Osteoblast (primary cell): ENCODE measurements at places on chromosomes 2 and 18. TPM values are rescaled to one million over a fixed set of nuclear protein-coding genes. Genes with fewer than 3 reads are reported as not detected.
A peak's percentile ranks its signal among the peaks of the same experiment; 100 is the strongest.

BOLL gene
- not detected in 2 replicates for total RNA-seq

UGT1A10 gene
- total RNA-seq = not detected in 2 replicates

PLEK gene
- 0.36 TPM in 1 of 2 replicates, not detected in the other for total RNA-seq

DNA sequence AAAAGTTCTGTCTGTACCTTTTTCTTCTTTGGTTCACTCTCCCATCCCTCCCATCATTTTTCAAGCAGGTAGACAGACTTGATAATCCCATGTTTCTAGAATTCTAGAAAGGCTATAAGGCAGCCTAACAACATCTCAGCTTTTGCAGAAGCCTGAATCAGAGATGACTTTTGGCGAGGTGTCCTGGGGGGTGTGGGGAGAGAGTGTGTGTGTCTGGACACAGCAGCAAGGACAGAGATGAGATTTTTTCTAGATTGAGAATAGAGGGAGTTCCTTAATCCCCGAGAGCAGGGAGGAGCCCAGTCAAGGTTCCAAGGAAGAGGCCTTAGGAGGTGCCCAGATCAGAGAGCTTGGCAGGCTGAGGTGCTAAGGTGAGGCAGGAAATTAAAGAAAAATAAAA is 22.0 kb upstream of the LAPTM4A start:
- no peak overlapping the region for H3K4me3 ChIP-seq
- no peaks in the 10 kb centered on the region for H3K27me3 ChIP-seq
- no peak for DNase-seq
- H3K27ac ChIP-seq = no peak overlapping the region
- H3K4me1 ChIP-seq = peaks cover 21% of the 10 kb centered on the region
- no peaks in the 10 kb centered on the region for H3K36me3 ChIP-seq

DNA sequence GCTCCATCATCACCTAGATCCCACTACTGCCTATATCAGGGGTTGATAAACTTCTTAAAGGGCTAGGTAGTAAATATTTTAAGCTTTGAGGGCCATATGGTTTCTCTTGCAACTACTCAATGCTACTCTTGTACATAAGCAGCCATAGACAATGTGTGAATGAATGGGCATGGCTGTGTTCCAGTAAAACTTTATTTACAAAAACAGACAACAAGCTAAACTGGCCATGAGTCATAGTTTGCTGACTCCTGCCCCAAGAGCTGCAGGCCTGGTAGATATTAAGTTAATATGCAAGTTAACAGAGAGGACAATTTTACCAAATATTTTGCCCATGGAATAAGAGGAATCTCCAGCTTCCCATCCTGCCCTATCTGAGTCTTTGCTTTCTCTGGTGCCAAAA is 29.8 kb upstream of the MYO3B start:
- H3K27me3 ChIP-seq = peaks cover 9% of the 10 kb centered on the region
- no peak for DNase-seq
- no peaks in the 10 kb centered on the region for H3K36me3 ChIP-seq

DNA sequence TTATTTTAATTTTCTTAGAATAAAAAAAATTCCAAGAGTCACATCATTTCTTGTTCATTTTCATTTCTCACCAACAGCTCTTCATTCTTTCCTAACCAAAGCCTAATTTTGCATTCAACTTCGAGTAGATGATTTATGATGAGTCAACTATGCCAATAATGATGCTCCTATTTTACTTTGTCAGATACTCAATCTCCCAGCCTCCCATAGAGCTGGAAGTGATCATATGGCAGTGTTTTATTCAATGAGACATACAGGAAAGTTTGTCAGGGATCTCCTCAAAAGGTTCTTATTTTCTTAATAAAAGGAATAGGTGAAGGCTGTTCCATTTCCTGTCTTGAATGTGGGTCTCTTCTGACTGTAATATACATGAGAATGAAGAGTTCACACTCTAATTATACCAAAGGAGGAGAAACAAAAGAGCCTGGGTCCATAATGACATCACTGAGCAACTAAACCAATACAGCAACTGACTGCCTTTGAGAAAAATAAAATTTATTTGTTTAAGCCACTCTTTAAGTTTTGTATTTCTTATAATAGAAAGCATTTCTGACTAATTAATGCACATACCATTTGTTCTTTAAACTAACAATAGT is 231.2 kb upstream of the CYP26B1 start:
- H3K27me3 ChIP-seq = no peaks in the 10 kb centered on the region
- H3K4me1 ChIP-seq = peaks cover 7% of the 10 kb centered on the region
- no peaks in the 10 kb centered on the region for H3K36me3 ChIP-seq
- H3K4me3 ChIP-seq = no peak overlapping the region
- H3K27ac ChIP-seq = no peak overlapping the region

DNA sequence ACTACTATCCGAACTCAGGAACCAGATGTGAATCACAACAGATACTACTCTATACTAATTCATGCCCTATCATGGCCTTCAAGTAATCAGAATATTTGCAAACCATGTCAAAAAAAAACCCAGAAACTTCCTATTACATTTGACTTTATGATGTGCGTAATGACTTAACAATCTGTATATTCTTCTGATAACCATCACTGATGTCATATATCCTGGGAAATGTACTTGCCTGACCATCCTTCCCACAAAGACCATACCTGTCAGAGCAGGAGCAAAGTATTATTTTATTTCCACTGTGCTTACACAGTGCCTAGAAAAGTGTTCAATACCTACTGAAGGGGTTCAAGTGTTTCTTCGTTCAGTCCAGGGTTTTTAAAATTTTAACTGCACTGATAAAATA is 27.5 kb downstream of the PPP4R1 start:
- no peaks in the 10 kb centered on the region for H3K27me3 ChIP-seq
- peaks cover 53% of the 10 kb centered on the region for H3K36me3 ChIP-seq
- H3K4me3 ChIP-seq = no peak overlapping the region
- no peak overlapping the region for H3K27ac ChIP-seq
- no peaks in the 10 kb centered on the region for H3K4me1 ChIP-seq
- no peak for DNase-seq

DNA sequence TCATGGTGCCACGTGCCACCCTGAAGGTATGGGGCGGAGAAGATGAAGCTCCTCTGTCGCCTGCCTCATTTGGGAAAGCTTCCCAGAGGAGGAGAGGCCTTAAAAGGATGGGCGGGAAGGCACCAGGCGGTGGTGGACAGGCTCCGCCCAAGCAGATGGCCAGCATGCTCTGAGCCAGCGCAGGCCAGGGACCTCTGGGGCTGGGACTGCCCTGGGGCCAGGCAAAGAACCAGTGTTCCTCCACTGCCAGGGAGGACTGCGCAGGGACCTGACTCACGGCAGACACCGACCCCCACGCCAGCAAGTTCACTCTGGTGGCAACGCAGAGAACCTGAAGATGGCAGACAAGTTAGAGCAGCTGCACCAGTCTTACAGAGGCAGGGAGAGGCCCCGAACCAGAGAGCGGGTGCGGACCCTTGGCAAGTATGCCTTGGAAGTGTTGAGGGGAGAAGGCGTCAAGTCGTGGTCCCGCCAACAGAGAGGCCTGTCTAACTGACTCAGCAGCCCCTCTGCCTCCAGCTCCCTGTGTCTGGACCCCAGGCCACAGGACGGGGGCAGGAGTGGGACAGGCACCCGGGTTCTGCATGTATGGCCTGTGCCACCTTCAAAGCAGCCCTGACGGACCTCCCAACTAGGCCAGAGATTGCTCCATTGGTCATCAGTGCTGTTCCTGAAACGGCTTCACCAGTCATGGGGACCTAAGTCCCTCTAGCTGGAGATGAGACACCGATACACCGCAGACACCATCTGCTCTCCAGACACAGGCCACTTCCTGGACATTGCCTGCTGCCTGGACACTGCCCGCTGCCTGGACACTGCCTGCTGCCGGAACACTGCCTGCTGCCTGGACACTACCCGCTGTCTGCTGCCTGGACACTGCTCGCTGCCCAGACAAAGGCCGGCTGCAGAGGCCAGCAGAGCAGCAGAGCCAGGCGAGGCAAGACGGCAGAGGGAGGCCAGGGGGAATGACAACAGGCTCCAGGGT is 124.7 kb downstream of the HDAC4 start:
- no peaks in the 10 kb centered on the region for H3K27me3 ChIP-seq
- H3K27ac ChIP-seq = peak overlapping the region; percentile 99
- no peaks in the 10 kb centered on the region for H3K36me3 ChIP-seq
- H3K4me1 ChIP-seq = peaks cover 45% of the 10 kb centered on the region

DNA sequence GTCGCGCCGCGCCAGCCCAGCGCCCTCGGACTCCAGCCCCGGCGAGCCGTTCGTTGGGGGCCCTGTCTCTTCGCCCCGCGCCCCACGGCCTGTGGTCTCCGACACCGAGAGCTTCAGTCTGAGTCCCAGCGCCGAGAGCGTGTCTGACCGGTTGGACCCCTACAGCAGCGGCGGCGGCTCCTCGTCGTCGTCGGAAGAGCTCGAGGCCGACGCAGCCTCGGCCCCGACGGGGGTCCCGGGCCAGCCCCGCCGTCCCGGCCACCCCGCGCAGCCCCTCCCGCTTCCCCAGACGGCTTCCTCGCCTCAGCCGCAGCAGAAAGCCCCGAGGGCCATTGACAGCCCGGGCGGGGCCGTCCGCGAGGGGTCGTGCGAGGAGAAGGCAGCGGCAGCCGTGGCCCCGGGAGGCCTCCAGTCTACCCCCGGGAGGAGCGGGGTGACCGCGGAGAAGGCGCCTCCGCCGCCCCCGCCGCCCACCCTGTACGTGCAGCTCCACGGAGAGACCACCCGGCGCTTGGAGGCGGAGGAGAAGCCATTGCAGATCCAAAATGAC is 1.4 kb downstream of the PHLPP1 start:
- no peaks in the 10 kb centered on the region for H3K36me3 ChIP-seq
- DNase-seq = peak; percentile 83
- H3K27ac ChIP-seq = no peak overlapping the region
- H3K27me3 ChIP-seq = no peaks in the 10 kb centered on the region

DNA sequence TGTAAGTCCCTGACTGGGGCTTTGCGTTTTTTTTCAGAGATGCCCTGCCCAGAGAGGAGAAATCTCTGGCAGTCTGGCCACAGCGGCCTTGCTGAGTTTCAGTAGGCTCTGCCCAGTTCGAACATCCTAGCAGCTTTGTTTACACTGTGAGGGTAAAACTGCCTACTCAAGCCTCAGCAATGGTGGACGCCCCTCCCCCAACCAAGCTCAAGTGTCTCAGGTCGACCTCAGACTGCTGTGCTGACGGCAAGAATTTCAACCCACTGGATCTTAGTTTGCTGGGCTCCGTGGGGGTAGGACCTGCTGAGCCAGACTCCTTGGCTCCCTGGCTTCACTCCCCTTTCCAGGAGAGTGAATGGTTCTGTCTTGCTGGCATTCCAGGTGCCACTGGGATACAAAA is 31.7 kb downstream of the L3MBTL4 start:
- no peaks in the 10 kb centered on the region for H3K36me3 ChIP-seq
- no peak overlapping the region for H3K4me3 ChIP-seq
- no peaks in the 10 kb centered on the region for H3K4me1 ChIP-seq
- no peaks in the 10 kb centered on the region for H3K27me3 ChIP-seq
- H3K27ac ChIP-seq = no peak overlapping the region

GRCh38 chr18:58501066-58501896 is 127.6 kb downstream of the ALPK2 start:
- H3K4me3 ChIP-seq = no peak overlapping the region
- H3K27me3 ChIP-seq = no peaks in the 10 kb centered on the region
- H3K4me1 ChIP-seq = peaks cover 11% of the 10 kb centered on the region
- DNase-seq = no peak
- H3K27ac ChIP-seq = no peak overlapping the region

DNA sequence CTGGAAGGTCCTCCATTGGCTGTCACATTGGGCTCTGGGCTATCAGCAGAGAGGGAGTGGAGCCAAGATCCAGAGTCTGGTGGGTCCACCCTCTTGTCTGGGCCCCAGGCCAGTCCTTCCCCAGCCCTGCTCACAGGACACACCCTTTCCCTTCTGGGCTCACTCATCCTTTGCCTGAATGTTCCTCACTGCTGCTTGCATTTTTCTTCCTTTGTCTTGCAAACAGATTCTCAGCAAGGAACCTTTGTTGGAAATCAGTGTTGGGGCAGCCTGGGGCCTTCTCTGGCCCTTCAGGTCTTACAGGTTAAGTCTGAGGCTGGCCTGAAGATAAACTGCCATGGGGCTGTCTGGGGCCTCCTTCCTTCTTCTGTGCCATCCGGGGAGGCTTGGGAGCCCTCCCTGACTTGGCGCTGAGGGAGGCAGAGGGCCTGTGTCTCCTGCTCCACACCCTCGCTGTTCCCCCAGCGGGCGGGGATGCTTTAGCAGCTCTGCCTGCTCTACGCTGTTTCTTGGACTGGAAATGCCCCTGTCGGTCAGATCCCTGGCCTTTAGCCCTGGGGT is 11.5 kb upstream of the CELF4 start:
- no peak for DNase-seq
- H3K36me3 ChIP-seq = no peaks in the 10 kb centered on the region
- no peaks in the 10 kb centered on the region for H3K27me3 ChIP-seq
- no peak overlapping the region for H3K4me3 ChIP-seq
- no peaks in the 10 kb centered on the region for H3K4me1 ChIP-seq

DNA sequence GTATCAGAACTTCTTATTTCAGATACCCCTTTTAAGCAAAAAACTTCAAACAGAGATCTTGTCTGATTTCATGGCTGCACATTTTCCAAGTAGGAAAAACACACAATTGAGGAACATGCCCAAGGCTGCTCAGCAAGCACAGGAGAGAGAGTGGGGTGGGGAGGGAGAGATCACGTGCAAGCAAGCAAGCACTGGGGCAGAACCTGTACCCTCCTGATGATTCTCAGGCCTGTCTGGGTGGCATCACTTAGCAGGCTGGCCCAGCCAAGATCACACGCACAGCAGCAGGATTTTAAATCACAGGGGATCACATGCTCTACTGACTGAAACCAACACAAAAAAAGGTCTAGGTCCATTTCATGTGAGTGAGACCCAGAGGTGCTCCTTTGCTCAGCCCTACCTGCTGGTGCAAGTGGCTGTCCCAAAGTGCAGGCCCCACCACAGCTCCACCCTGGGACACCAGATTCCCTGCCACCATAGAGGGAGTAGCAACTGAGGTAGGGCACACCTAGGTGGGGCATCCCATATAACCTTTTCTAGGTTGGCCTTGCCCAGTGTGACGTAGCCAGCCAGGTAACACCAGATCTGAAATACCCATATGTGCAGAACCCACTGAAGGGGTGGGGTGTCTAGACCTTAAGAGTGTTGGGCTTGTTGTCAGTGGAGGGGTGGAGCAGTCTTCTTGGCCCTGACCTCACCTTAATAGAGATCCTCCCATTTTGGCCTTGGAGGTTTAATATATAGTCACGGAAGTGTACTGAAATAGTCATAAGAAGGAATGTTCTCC is 1.8 kb upstream of the LYPD6B start:
- DNase-seq = peak; percentile 56
- no peak overlapping the region for H3K4me3 ChIP-seq
- no peaks in the 10 kb centered on the region for H3K4me1 ChIP-seq
- no peaks in the 10 kb centered on the region for H3K36me3 ChIP-seq

DNA sequence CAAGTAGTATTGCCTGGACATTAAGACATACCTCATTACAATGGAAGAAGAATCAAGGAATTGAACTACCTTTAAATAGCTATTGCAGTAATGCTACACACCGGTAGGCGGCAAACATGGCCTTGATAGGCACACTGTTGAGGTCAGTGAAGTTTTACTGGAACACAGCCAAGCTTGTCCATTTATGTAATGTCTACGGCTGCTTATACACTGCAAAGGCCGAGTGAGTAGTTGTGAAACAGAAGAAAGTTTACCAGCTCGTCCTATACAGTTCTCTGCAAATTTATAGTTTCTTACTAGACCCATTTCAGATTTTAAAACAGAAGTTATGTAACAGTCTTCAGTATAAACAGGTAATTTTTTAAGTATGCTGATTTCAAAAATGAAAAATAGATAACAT is 38.8 kb downstream of the PPP4R1 start:
- H3K27ac ChIP-seq = peak overlapping the region; percentile 38
- H3K36me3 ChIP-seq = peaks cover 39% of the 10 kb centered on the region
- no peak for DNase-seq
- no peak overlapping the region for H3K4me3 ChIP-seq
- H3K4me1 ChIP-seq = peaks cover 3% of the 10 kb centered on the region
